ENCODE measurements at places on chromosomes 11 and 22. TPM values are rescaled to one million over a fixed set of nuclear protein-coding genes. Genes with fewer than 3 reads are reported as not detected.

CXCR5 gene
- not detected for total RNA-seq

PLAAT3 gene
- 9.0 TPM for total RNA-seq

OR8J1 gene
- not detected for total RNA-seq

OR8G5 gene
- total RNA-seq: not detected

OR52I1 gene
- total RNA-seq: not detected

SYT8 gene
- total RNA-seq: not detected

NAALAD2 gene
- total RNA-seq: 0.85 TPM

GPR83 gene
- not detected for total RNA-seq

KRTAP5-10 gene
- total RNA-seq: not detected

GALNT18 gene
- total RNA-seq: 10.4 TPM

NELL1 gene
- total RNA-seq: not detected

TYR gene
- total RNA-seq: not detected

TRIM51 gene
- total RNA-seq: not detected

ACR gene
- total RNA-seq: not detected

DDI1 gene
- total RNA-seq: not detected

ACTN3 gene
- under 0.01 TPM for total RNA-seq

OR51B4 gene
- total RNA-seq: not detected

EFEMP2 gene
- total RNA-seq: 71.0 TPM

HOATZ gene
- total RNA-seq: not detected

MICAL2 gene
- 757 TPM for total RNA-seq

PARVG gene
- under 0.01 TPM for total RNA-seq

FXYD6 gene
- under 0.01 TPM for total RNA-seq

NCAM1 gene
- 0.58 TPM for total RNA-seq

MED15 gene
- total RNA-seq: 36.2 TPM

B3GAT1 gene
- under 0.01 TPM for total RNA-seq

TMPRSS4 gene
- not detected for total RNA-seq

TCN2 gene
- 7.9 TPM for total RNA-seq

DPP3 gene
- 24.2 TPM for total RNA-seq

LDLRAD3 gene
- 18.9 TPM for total RNA-seq

KRTAP5-11 gene
- total RNA-seq: not detected

ARHGAP20 gene
- total RNA-seq: 2.3 TPM

GAL3ST3 gene
- not detected for total RNA-seq

FOXR1 gene
- total RNA-seq: not detected

MRGPRE gene
- total RNA-seq: not detected

KRTAP5-8 gene
- total RNA-seq: not detected

KREMEN1 gene
- 1.3 TPM for total RNA-seq

HORMAD2 gene
- total RNA-seq: under 0.01 TPM

TTLL12 gene
- total RNA-seq: 29.0 TPM

SIK2 gene
- 10.4 TPM for total RNA-seq

GLYATL2 gene
- 0.19 TPM for total RNA-seq

MAJIN gene
- not detected for total RNA-seq

SUSD2 gene
- total RNA-seq: 20.9 TPM

USP2 gene
- total RNA-seq: 0.38 TPM

CHST1 gene
- total RNA-seq: 0.19 TPM

TSPAN18 gene
- under 0.01 TPM for total RNA-seq

SLC7A4 gene
- total RNA-seq: under 0.01 TPM

PHLDA2 gene
- total RNA-seq: 16.1 TPM

PKNOX2 gene
- 0.38 TPM for total RNA-seq

OR2AT4 gene
- total RNA-seq: not detected

SYT12 gene
- total RNA-seq: 2.0 TPM

F2 gene
- total RNA-seq: 0.28 TPM

PTPN5 gene
- total RNA-seq: 0.19 TPM
